Lower lobe of right lung (tissue), 2 donors: ENCODE measurements at places on chromosomes 4 and X. TPM values are rescaled to one million over a fixed set of nuclear protein-coding genes. Genes with fewer than 3 reads are reported as not detected.
A peak's percentile ranks its signal among the peaks of the same experiment; 100 is the strongest.

KLHL13 gene
- total RNA-seq: 3.9 TPM

- H3K36me3 ChIP-seq: no peaks in the 10 kb centered on the region
- H3K27me3 ChIP-seq: no peaks in the 10 kb centered on the region
- H3K27ac ChIP-seq: no peak overlapping the region
- no peak overlapping the region for H3K4me3 ChIP-seq
- peaks cover 10% of the 10 kb centered on the region for H3K4me1 ChIP-seq
Observed at GRCh38 chr4:71251261-71251660, 87.6 kb upstream of the SLC4A4 start.

NAT8L gene
- 0.24 TPM for total RNA-seq

- H3K27ac ChIP-seq: no peak overlapping the region
- H3K27me3 ChIP-seq: no peaks in the 10 kb centered on the region
- no peaks in the 10 kb centered on the region for H3K4me1 ChIP-seq
Observed at GRCh38 chr4:128871948-128872347, 62.4 kb downstream of the JADE1 start.

DNA sequence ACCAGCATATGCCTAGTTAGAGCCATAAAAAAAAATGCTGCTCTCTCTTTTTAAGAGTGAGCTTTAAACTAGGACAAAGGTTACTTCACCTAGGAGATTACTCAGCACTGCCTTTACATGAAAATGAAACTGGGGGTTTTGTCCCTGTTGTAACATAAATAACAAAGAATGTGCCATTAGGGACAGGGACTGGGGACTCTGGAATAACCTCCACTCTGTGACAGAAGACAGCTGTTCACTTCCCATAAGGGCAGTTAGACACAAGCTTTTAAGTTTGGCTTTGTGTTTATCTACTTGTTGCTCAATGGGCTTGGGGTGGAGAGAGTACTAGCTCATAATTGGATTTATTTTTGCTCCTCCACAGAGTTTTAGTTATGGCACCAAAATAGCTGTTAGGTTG lies 11.9 kb downstream of the ENPEP start:
- no peak for DNase-seq
- H3K36me3 ChIP-seq: no peaks in the 10 kb centered on the region
- no peak overlapping the region for H3K27ac ChIP-seq
- H3K4me3 ChIP-seq: no peak overlapping the region

GRCh38 chr4:4248885-4249203 lies 821 bp upstream of the TMEM128 start:
- no peaks in the 10 kb centered on the region for H3K27me3 ChIP-seq
- peaks cover 21% of the 10 kb centered on the region for H3K4me1 ChIP-seq
- peaks cover 24% of the 10 kb centered on the region for H3K36me3 ChIP-seq
- H3K4me3 ChIP-seq: peak overlapping the region; percentile 81
- peak overlapping the region; percentile 96 for H3K27ac ChIP-seq

FGF5 gene
- total RNA-seq: not detected

DNA sequence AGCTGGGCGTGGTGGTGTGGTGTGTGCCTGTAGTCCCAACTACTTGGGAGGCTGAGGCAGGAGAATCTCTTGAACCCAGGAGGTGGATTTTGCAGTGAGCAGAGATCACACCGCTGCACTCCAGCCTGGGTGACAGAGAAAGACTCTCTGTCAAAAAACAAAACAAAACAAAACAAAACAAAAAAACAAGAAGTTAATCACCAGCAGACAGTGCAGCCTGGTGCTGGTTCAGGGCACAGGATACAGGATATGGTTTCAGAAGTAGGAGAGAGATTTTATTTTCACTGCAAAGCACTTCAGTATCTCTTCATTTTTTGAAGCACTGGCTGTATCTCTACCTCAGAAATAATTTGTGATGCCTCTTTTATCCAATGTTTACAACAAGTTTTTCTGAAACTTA lies 1222.9 kb upstream of the PRKX start:
- H3K4me3 ChIP-seq: no peak overlapping the region
- no peaks in the 10 kb centered on the region for H3K27me3 ChIP-seq
- H3K36me3 ChIP-seq: no peaks in the 10 kb centered on the region
- H3K27ac ChIP-seq: peak overlapping the region; percentile 24
- H3K4me1 ChIP-seq: no peaks in the 10 kb centered on the region
- DNase-seq: no peak

DNA sequence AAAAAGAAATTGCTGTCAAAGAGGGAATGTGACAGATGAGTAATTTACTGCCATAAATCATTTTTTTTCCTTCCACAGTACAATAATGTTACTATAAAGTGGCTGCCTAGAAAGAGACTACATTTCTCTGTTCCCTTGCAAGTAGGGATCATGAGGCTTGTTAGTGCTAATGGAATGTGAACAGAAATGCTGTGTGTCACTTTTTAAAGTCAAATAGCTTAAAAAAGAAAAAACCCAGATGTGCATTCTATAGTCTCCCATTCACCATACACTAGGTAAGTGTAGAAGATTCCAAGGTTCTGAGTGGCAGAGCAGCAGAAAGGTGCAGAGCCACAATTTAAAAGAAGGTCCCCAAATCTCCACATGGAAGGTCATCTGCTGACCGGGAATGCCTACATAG lies 328.4 kb downstream of the CAMK2D start:
- no peak for DNase-seq

ZNF827 gene
- 11.3 TPM for total RNA-seq

CHST7 gene
- total RNA-seq: 7.4 TPM

DNA sequence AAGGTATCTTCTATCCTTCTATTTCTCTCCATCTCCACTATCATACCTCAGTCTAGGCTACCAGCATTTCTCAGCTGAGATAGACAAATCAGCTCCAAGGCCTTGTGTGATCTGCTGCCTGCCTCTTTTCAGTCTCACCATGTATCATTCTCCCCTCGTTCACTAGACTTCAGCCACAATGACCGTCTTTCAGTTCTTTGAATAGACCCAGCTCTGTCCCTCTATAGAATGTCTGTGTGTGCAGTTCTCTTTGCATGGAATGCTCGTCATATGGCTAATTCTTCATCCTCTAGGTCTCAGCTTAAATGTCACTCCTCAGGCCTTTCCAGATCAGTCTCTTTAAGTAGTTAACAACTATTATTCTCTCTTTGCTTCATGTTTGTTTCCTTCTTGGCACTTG lies 6.5 kb downstream of the IGBP1 start:
- DNase-seq: no peak
- H3K27me3 ChIP-seq: no peaks in the 10 kb centered on the region
- peaks cover 5% of the 10 kb centered on the region for H3K36me3 ChIP-seq
- H3K4me3 ChIP-seq: no peak overlapping the region
- no peak overlapping the region for H3K27ac ChIP-seq
- H3K4me1 ChIP-seq: peaks cover 9% of the 10 kb centered on the region

- DNase-seq: no peak
- H3K4me3 ChIP-seq: no peak overlapping the region
- H3K36me3 ChIP-seq: no peaks in the 10 kb centered on the region
- H3K27me3 ChIP-seq: no peaks in the 10 kb centered on the region
- no peak overlapping the region for H3K27ac ChIP-seq
Observed at GRCh38 chr4:74284053-74284452, 24.2 kb upstream of the EPGN start.

GRCh38 chrX:23668335-23668734 lies 1.0 kb downstream of the PRDX4 start:
- no peaks in the 10 kb centered on the region for H3K27me3 ChIP-seq
- H3K36me3 ChIP-seq: no peaks in the 10 kb centered on the region
- H3K27ac ChIP-seq: no peak overlapping the region
- H3K4me3 ChIP-seq: peak overlapping the region; percentile 68

EPHA5 gene
- 0.09 TPM for total RNA-seq

PHKA2 gene
- 27.5 TPM for total RNA-seq

GRCh38 chr4:41853973-41854372 lies 81.3 kb upstream of the TMEM33 start:
- peaks cover 9% of the 10 kb centered on the region for H3K27me3 ChIP-seq
- no peaks in the 10 kb centered on the region for H3K4me1 ChIP-seq
- no peak for DNase-seq

DNA sequence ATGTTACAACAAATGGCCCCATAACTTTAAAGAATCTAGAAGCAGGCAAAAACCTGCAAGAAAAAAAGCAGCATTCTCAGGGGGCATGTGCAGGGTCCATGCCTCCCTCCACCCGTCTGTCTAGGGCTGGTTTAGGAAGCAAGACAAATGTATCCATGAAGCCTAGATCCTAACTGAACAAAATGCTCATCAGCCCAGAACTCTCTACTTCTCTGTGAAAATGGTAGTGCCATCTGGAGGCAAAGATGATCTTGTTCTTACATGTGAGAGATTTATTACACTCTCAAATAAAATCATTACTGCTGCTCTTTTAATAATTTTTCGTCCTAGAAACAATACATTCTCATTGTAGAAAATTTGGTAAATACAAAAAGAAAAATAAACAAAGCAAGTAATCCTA lies 26.7 kb downstream of the NR3C2 start:
- no peaks in the 10 kb centered on the region for H3K36me3 ChIP-seq
- DNase-seq: no peak
- H3K4me3 ChIP-seq: no peak overlapping the region
- no peaks in the 10 kb centered on the region for H3K4me1 ChIP-seq

- no peaks in the 10 kb centered on the region for H3K4me1 ChIP-seq
- H3K27me3 ChIP-seq: no peaks in the 10 kb centered on the region
- H3K4me3 ChIP-seq: no peak overlapping the region
- H3K36me3 ChIP-seq: no peaks in the 10 kb centered on the region
- no peak overlapping the region for H3K27ac ChIP-seq
Observed at GRCh38 chr4:168724243-168724642, 227.4 kb downstream of the PALLD start.

- H3K4me3 ChIP-seq: no peak overlapping the region
- no peak overlapping the region for H3K27ac ChIP-seq
- H3K36me3 ChIP-seq: no peaks in the 10 kb centered on the region
Observed at GRCh38 chr4:172760512-172760911, 408.1 kb upstream of the GALNT7 start.

- no peaks in the 10 kb centered on the region for H3K27me3 ChIP-seq
- no peaks in the 10 kb centered on the region for H3K36me3 ChIP-seq
- no peak overlapping the region for H3K27ac ChIP-seq
- DNase-seq: no peak
Observed at GRCh38 chr4:78410676-78411075, 140.9 kb upstream of the ANXA3 start.

PABPC4L gene
- 0.56 TPM for total RNA-seq

- H3K27ac ChIP-seq: no peak overlapping the region
- no peak for DNase-seq
- H3K4me3 ChIP-seq: no peak overlapping the region
- H3K27me3 ChIP-seq: no peaks in the 10 kb centered on the region
- no peaks in the 10 kb centered on the region for H3K4me1 ChIP-seq
- peaks cover 35% of the 10 kb centered on the region for H3K36me3 ChIP-seq
Observed at GRCh38 chr4:1993169-1993516, 15.6 kb downstream of the NELFA start.

DNA sequence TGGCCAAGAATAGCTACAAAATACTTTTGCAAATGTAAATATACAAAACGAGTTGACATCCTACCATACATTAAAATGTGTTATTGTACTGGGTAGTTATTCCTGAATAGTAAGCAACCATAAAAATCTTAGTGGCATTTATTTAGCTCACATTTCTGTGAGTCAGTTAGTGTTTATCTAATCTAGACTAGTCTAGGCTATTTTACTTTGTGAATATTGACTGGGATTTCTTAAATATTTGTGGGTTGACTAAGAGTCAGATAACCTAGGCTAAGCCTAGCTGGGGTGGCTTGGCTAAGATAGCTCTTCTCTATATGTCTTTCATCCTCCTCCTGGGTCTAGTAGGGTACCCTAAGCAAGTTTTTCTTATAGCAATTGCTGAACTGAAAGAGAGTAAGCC lies 543.8 kb upstream of the DIAPH2 start:
- no peaks in the 10 kb centered on the region for H3K27me3 ChIP-seq
- H3K4me1 ChIP-seq: no peaks in the 10 kb centered on the region
- H3K4me3 ChIP-seq: no peak overlapping the region
- no peak overlapping the region for H3K27ac ChIP-seq

GRCh38 chr4:140924761-140925392 lies 168.7 kb upstream of the TBC1D9 start:
- no peaks in the 10 kb centered on the region for H3K4me1 ChIP-seq
- no peak for DNase-seq
- H3K4me3 ChIP-seq: no peak overlapping the region
- H3K27me3 ChIP-seq: no peaks in the 10 kb centered on the region
